GM12865 (cell line): ENCODE measurements at places on chromosomes 1 and 21.

- DNase-seq = no peak
Observed at GRCh38 chr1:3285106-3285740, 169.2 kb upstream of the ARHGEF16 start.

DNA sequence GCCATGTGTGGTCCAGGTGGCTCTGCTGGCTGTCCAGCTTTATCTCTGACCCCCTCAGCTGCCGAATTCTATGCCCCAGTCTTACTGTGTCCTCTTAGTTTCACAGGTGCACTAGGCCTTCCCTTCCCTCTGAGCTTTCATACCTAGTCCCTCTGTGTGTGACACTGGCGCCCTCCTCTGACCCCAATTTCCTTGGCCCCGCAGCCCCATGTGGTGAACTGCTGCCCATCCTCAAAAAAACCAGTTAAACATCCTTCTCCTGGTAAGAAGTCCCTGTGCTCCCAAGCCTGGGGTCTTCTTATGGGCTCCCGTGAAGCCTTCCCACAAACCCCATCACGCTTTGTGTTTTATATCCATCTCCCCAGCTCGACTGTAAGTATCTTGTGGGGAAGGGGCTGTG lies 93.9 kb upstream of the TSPAN2 start:
- DNase-seq = no peak

DNA sequence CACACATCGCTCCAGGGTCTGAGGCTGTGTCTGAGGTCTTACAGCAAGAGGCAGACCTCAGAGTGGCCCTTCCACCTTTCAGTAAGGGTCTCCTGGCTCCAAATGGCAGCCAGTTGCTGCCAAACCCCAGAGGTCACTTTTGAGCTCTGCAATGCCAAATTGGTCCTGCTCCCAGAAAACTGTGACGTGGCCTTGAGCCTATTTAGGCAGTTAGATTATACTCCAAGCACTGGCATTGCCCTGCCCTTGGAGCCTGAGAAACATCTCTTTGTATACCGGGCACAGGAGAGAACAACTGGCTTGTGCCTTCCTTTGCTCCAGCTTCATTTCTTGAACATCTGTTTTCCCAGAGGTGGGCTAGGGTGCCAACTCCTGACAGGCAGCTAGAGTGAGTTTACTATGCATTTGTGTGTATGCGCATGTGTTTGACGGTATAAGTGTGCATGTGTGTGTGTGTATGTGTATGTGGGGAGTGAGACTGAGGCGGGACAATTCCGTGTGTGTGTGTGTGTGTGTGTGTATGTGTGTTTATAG lies 134.5 kb downstream of the IER5 start:
- no peak for DNase-seq

DNA sequence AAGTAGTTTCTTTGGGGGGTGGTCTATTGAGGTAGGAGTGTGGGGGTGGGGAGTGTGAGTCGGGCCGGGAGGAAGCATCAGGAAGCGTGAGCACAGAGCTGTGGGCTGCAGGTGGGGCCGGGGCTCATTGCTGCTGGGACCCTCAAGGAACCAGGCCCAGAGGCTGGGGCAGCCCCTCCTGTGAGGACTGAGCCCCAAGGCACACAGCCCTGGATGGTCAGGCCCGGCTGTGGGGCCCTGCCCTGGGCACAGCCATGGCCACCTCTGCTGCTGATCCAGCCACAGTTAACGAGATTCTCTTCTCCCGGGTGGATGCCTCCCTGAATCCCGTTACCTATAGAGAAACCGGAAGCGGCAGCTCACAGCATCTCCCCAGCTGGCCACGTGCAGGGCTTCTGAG lies 22.9 kb upstream of the SUMO3 start:
- no peak for DNase-seq

- no peak for DNase-seq
Observed at GRCh38 chr1:38576241-38576640, 283.3 kb downstream of the RRAGC start.

DNA sequence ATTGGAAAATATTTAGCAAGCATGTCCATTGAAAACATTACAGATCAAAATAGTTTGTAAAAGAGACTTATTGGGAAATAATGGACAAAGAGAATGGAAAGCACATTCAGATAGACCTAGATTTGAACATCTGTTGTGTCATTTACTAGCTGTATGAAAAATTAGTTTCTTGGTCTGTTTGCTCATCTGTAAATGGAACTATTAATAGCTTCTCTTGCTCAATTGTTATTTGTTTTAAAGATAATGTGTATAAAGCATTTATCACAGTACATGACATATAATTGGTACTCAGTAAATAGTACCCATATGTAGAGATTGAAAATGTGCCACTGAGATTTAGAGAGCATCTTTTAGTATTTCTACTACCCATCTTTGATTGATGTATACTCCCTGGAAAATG lies 25.9 kb downstream of the RPAP2 start:
- DNase-seq = no peak

DNA sequence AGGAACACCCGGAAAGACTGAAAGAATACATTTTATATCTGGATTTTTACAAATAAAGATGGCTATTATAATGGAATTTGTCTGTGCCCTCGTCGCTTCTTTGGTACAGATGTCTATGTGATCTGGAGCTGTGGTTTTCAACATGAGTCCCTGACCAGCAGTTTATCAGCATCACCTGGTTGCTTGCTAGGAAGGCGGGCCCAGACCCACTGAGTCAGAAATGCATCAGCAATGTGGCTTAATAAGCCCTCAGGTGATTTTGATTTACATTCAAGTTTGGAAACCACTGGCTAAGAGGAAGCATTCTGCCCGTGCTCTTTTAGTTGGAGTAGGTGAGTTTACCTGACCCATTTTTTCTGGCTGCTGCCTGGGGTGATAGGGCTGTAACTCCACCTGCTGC lies 31.7 kb downstream of the ATP1A1 start:
- DNase-seq = no peak

DNA sequence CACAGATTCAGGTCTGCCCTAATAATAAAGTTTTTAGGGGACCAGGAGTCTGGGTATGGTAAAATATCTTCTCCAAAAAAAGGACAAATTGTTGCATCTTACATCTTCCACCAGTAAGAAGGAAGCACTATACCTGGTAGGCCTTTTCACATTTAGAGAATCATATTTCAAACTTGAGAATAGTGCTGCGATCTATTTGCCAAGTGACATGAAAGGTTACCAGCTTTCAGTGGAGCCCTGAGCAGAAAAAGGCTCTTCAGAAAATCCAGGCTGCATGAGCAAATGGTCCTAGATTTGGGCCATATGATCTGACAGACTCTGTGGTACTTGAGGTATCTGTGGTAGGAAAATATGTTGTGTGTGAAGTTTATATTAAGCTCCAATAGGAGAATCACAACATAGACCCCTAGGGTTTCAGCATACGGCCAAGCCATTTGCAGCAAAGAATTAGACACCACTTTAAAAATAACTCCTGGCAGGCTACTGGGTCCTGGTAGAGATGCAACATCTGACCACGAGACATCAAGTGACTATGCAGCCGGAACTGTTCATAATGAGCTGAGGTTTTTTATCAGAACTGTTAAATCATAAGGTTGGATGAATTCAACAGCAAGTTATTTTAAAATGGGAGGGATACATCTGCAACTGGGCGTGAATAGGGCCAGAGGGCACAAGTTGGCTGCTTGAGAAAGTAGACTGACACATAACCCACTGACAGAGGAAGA lies 38.6 kb upstream of the CCDC190 start:
- no peak for DNase-seq

DNA sequence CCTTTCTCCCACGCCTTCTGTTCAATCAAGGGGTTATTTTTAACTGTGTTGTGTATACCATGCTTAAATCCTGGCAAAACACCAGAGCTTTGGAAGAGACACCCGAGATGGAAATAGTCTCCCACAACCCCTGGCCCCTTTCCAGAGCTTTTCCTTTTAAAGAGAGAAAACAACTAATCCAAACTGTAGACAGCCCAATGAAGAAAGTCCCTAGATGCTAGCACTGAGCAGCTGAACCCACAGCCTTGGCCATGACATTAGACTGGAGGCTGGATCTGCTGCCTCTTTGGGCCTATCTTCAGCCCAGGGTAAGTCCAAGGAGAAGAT lies 64.9 kb upstream of the ARTN start:
- DNase-seq = no peak

- DNase-seq = no peak
Observed at GRCh38 chr1:88462488-88463261, 221.4 kb upstream of the PKN2 start.

DNA sequence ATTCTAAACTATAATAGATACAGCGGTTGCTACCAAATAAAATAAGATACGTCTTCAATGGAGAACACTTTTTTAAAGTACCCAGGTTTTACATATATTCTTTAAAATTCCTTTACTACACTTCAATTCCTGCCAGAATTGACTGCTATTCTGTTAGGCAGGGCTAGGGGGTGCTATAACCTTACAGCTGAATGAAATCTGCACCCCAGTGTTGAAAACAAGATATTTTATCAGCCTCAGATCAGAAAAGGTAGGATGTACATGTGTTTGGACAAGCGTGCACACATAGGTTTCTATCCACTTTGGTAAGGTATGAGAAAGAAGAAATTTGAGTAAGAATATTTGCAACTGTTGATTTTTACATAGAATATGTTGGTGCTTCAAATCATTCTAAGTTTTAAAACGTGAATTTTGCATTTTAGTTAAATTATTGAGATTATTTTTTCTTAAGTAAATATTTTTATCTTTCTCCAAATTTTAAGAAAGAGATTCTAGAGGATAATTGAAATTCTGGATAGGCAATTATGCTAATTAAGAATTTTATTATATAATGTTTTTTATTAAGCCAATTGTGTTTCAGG lies 490.8 kb upstream of the ADGRL4 start:
- peak; percentile 50 for DNase-seq

DNA sequence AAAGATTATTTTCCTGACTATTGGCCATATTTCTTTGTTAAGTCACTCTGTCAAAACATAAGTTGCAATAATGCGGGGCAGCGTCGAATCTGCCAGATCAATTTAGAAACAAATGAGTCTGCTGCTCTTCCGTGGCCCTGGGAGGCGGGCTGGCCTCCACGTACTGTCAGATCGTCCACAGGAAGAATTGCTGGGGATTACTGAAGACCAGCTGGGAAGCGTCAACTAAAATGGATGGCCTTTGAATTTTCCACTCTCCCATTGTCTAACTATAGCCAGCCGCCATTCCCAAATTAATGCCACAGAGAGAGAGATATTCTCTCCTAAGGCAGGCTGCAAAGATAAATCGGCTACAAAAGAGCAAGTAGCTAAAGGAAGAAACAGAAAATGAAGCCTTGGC lies 560.2 kb downstream of the SMYD3 start:
- DNase-seq = no peak

GRCh38 chr21:33892853-33893252 lies 22.8 kb downstream of the ATP5PO start:
- peak; percentile 19 for DNase-seq
